ENCODE measurements at places on chromosomes 4 and X.
A peak's percentile ranks its signal among the peaks of the same experiment; 100 is the strongest.

DNA sequence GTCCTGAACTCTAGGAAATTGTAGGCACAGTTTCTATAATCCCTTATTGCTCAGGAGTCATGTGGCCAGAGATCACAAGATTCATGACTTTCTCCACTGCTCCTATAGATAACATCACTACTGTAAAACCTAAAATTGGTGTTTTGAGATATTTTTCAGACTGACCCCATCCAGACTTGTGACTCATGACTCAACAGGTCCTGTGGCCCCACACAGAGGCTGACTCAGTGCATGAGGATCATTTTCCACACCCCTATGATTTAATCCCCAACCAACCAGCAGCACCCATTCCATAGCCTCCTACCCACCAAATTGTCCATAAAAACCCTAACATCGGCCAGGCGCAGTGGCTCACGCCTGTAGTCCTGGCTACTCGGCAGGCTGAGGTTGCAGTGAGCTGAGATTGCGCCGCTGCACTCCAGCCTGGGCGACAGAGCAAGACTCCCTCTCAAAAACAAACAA is 13.2 kb upstream of the XIAP start:
- no peak for DNase-seq

GRCh38 chr4:114599231-114599902 is 760 bp downstream of the UGT8 start:
- peak; percentile 84 for DNase-seq

- no peak for DNase-seq
Measured at GRCh38 chrX:48684134-48684533, 535 bp downstream of the WAS start.

GRCh38 chrX:2689773-2690666 is 1.1 kb upstream of the CD99 start:
- peak; percentile 51 for DNase-seq

- DNase-seq, result no peak
Measured at GRCh38 chr4:31539284-31540069, 819.3 kb downstream of the PCDH7 start.

DNA sequence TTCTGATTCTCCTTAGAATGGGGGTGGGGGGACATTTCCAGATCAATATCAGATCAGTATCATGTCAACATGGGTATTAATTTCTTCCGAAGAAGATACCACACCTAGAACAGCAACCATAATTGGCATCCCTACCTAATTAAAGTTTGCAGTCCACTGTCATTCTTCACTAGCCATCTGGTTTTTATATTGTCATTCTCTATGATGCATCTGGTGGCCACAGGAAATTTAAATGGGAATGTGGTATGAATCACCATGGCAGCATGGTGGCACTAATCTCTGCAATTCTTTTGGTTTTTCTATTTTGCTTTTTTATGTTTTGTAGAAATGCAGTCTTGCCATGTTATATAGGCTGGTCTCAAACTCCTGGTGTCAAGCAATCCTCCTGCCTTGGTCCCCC is 16.6 kb upstream of the UBE2D3 start:
- no peak for DNase-seq

DNA sequence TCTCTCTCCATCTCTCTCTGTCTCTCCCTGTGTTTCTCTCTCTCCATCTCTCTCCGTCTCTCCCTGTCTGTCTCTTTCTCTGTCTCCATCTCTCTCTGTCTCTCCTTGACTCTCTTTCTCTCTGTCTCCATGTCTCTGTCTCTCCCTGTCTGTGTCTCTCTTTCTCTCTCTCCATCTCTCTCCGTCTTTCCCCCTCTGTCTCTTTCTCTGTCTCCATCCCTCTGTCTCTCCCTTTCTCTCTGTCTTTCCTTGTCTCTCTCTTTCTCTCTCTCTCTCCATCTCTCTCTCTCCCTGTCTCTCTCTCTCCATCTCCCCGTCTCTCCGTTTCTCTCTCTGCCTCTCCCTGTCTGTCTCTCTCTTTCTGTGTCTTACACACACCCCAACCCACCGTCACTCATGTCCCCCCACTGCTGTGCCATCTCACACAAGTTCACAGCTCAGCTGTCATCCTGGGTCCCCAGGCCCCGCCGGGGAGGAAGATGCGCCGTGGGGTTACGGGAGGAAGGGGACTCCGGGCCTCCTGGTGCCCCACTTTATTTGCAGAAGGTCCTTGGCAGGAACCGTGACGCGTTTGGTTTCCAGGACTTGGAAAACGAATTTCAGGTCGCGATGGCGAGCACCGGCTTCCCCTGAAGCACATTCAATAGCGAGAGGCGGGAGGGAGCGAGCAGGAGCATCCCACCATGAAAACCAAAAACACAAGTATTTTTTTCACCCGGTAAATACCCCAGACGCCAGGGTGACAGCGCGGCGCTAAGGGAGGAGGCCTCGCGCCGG is 1.2 kb upstream of the SHOX start:
- no peak for DNase-seq

GRCh38 chrX:69314436-69315348 is 149.4 kb upstream of the PJA1 start:
- DNase-seq, result no peak

GRCh38 chr4:17477774-17478472 is 34.0 kb downstream of the QDPR start:
- DNase-seq, result no peak

GRCh38 chr4:147090486-147090885 is 144.8 kb upstream of the TTC29 start:
- DNase-seq, result no peak

- DNase-seq, result no peak
Measured at GRCh38 chrX:106484233-106484632, 127.5 kb upstream of the RADX start.

DNA sequence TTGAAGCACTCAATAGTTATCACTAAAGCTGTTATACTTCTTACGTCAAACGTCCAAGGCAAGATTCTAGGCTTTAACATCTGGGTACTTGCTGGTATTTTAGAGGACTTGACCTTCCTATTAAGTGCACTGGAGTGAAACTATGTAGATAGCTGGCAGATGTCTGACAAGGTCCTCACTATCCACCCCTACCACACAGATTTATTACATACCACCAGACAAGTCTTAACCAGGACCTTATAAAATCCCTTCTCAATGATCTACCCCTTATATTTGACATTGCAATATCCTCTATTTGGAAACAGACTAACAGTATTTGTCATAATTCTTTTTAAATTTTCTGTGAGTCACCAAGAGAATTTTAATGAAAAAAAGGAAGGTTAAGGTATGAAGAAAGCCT is 78.8 kb downstream of the PDGFC start:
- DNase-seq, result no peak

DNA sequence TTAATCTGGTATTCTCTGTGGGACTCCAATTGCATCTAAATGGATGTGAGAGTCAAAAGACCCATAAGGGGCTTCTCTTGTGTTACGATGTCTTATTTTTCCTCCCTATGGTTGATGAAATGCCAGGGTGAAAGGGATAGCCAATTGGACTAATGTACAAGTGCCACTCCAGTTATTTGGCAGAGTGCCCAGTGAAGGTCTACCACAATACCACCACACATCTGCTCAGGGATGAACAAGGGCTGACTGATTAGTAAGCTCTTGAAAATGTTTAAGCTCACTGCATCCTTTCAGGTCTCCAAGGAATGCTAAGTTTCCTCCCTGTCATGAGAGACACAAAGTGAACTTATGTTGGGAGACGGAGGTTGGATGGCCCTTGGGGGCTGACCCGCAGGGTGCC is 57.8 kb downstream of the HEPH start:
- no peak for DNase-seq

DNA sequence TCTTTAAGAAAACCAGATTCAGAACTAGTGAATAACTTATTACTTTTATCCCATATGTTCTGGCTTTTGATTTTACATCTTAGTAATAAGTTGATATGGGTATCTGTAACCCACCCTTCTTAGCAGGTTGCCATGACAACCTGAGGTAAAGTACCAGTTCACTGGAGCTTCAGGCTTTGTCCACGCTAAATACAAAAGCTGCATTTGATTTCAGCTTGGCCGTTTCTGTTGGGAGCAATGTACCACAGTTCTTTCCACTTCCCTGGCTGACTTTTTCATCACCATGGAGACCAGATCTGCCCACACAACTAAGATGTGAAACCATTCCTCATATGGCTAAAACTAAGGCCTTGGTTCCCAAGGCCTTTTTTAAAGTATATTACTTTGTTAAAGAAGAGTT is 26.1 kb downstream of the KLHL34 start:
- no peak for DNase-seq

DNA sequence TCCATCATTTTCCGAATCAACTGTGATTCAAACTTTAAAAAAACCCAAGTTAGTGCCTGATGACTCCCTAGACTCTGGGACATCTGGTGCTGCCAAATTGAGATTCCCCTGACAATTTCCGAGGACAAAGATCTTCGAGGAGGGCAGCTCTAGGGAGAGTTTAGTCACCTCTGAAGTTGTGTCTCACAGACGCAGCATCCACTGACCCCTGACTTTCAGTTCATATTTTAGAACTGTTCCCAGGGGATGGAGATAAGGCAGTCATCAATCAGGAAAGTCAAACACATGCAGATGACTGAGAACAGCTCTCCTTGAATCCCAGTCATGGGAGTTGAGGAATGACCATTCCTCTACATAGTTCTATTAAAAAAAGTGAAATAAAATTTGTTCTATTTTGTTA is 643.9 kb downstream of the TRIML1 start:
- no peak for DNase-seq

DNA sequence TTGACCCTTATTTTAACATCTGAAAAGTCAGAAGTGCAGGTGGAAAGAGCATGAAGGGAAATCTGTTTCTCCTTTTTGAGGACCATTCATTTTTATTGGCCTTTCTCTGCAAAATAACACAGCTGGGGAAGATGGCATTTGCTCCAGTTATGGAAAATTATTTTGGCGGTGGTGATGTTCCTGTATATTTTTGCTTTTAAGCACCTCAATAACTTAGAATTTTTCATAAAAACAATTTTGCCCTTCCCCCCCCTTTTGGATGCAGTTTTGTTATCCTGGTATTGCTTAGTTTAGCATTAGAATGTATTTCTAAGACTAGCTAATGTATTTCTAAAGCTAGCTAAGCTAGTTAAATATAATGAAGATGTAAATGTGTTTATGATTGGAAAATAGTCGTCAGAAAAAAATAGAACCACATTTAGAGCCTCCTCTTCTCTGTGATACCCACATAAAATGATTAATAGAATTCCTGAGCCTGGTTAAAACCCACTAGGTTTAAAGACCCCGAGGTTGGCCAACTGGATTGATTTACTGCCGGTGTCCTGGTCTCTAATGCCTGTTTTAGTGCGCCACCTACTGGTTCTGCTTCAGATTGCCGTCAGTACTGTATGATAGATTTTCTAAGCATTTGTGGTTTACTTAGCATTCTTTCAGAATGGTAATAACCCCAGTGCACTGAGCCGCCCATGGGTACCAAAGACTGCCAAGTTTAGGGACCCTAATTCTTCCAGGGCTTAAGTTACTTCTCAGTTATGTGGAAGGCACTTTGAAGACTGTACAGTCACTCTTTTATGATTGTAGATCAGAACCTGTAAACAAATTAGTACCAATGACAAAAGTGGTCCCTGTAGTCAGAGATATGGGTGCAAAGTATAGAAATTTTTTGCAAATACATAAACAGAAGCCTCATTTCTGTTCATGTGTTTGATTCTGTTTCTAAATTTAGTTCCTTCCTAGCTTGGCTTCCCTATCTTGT is 11.4 kb downstream of the KLF3 start:
- DNase-seq, result peak; percentile 64

- DNase-seq, result peak; percentile 15
Measured at GRCh38 chr4:83362492-83363329, 28.1 kb upstream of the HPSE start.

DNA sequence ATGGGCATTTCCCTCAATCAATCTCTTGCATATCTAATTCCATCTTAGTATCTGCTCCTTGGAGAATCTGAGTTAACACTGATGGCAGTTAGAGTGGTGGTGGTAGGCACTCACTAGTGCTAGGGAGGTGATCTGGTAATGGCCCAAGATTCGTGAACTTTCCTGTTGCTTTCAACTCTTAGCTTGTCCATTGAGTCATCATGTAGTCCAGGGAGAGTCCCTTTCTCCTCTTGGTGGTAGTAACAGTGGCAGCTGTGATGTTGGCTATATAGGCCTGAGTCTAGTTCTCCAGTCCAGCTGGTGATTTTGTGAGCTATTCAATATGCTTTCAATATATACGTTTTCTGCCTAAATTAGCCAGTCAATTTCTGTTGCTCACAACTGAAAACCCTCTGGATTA is 7.0 kb upstream of the XKRX start:
- no peak for DNase-seq

DNA sequence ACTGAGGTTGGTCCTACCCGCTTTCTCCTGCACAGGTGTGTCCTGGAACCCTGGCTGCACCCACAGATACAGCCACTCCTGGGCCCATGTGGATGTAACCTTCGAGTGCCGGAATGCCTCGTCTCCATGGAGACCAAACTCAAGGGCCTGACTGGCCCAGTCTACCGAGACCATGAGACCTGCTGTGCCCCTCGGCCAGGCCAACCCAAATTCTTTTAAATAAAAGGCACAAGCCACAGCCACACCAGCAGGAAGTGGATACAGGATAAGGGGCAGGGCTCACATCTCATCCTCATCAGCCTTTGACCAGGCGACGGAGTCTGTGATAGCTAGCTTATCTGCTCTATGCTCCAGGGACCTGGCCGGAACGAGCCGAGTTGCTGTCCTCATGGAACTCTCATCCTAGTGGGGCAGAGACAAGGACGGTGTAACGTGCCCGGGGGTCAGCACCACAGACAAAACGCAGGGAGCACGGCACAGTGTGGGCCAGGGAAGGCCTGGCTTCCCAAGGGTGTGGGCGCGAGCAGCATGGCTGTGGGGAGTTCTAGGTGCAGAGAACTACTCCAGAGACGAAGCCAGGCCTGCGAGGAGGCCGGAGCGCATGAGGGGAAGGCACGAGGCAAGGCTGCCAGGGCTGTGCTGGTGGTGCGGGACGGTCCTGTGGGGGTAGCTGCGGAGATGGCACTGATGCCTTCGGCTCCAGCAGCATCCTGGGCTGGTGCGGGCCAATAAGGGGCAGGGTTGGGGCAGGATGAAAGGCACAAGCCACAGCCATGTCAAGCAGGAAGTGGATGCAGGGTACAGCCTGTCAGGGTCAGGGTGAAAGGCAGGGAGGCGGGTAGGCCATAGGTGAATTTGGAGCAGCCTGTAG is 22.7 kb downstream of the NOP14 start:
- DNase-seq, result no peak

DNA sequence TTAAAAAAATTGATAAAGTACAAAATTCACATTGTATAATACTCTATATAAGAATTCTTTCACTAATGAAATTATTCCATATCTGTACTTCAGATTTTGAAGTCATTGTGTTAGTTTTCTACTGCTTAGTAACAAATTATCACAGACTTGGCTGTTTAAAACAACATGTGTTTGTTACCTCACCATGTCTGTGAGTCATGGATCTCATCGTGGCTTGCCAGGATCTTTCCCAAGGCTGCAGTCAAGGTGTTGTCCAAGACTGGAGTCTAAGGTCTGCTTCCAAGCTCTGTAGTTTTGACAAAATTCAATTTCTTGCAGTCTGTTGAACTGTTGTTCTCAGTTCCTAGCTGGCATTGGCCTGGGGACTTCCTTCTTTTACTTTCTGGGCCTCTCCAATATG is 1286.9 kb downstream of the ADGRL3 start:
- DNase-seq, result no peak

DNA sequence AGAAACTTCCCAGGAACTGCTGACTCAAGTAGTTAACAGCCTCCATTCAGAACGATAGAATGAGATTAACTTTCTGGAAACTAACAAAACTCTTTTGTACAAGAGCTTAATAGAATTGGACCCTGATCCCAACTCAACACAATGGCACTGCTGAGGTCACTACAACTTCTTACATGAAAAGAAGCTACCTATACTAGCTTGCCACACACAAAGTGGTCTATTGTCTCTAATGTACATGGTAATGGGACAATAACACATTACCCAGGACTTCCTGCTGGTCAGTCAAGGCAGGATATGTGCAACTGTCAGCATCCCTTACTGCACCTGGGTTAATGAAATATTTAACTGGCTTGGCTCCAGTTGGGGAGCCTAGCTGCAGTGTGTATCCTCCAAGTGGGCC is 56.2 kb downstream of the BRCC3 start:
- no peak for DNase-seq

Data from right kidney (tissue), 9 donors.